ENCODE measurements at places on chromosomes 12 and 14.

DNA sequence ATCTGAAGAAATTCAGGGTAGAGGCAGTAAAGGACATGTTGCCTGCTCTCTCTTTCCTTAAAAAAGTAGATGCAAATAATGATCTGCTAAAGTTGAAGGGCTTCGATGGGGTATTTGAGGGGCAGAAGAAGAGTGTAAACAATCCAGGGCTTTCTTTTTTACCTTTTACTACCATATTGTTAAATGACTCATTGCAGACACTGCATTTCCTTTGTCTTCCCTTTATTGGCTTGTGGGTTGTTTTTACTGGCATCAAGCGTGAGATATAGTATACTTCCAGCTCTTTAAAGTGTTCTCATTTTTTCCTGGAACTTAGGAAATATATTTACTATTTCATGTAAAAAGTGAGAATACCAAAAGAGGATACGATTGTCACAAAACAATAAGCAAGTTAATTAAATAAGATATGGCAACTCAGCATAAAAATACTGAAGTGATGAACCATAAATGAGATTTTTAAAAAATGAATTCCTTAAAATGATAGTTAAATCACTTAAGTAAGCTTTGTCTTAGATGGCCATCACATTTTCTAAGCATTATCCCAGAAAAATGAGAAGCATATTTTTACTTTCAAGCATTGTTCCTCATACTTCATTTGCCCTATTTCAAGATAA is 72.3 kb upstream of the KRAS start:
- no peak for DNase-seq

DNA sequence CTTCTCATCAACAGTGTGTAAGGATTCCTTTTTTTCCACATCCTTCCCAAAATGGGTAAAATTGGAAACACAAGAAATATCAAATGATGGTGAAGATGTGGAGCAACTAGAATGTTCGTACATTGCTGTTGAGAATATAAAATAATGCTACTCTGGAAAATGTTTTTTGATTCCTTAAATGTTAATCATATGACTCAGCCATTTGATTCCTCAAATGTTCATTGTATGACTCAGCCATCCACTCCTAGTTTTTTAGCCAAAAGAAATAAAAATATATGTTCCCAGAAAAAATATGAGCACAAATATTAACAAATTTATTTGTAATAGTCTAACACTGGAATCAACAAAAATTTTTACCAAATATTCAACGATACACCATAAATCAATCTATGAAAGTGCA is 1108.6 kb downstream of the LRFN5 start:
- no peak for DNase-seq

DNA sequence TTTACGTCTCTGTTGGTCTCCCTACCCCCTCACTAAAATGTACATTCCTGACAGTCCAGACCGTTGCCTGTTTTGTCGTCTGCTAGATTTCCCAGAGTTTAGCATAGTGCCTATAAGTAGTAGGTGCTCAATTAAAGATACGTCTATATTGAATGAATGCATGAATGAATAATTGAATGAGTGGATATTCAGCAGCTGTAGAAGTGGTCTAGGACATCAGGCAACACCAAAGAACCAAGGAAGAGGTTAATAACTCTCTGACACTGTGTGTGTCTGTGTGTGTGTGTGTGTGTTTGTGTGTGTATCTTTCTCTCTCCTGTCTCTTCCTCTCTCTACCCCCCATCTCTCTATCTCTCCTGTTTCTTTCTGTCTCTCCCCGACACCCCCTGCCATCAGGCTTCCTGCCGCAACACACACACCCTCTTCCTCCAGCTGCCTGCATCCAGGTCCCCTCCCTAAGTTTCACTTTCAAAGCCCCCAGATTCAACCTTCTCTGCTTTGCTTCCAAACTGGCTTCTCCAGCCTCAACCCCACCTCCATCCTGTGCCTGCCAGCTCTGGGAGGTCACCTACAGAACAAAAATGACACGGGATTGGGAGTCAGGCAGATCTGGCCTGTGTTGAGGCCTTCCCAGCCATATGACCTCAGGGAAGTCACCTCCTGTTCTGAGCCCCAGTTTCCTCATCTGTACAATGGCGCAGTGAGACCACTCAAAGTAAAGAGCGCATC is 119.9 kb upstream of the NCOR2 start:
- no peak for DNase-seq

- no peak for DNase-seq
Measured at GRCh38 chr14:70008284-70009262, 129.4 kb downstream of the SMOC1 start.

GRCh38 chr14:99775351-99775750 is 17.9 kb upstream of the EML1 start:
- no peak for DNase-seq

GRCh38 chr14:31834616-31835015 is 242.5 kb upstream of the ARHGAP5 start:
- no peak for DNase-seq

GRCh38 chr12:45304514-45305178 is 88.8 kb downstream of the ANO6 start:
- DNase-seq = no peak

DNA sequence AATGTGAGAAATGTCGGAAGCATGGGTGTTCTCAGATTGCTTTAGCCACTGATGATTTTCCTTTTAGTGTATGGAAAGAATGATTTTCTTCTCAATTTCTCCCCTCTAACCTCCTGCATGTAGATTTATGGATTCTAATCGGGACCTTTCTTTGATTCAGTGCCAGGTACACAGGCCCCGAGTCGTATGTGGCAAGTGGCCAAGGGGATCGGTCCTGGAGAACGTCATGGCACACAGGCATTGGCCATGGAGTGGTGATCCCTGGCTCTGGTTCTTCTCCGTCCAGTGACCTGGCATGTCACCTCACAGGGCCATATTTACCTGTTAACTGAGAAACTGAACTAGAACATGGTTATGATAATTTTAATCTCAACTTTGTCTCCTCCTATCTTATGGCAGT is 58.1 kb downstream of the ETV6 start:
- no peak for DNase-seq

- DNase-seq = no peak
Measured at GRCh38 chr12:24175929-24176328, 226.5 kb upstream of the SOX5 start.

GRCh38 chr12:7439579-7440505 is 4.1 kb downstream of the CD163L1 start:
- peak; percentile 22 for DNase-seq

- DNase-seq = no peak
Measured at GRCh38 chr12:96994900-96995299, 87.8 kb downstream of the NEDD1 start.

GRCh38 chr14:79424462-79424861 is 786.8 kb downstream of the DIO2 start:
- DNase-seq = no peak

GRCh38 chr12:42039577-42039976 is 105.1 kb downstream of the GXYLT1 start:
- no peak for DNase-seq

GRCh38 chr12:79252358-79253075 is 387.9 kb downstream of the SYT1 start:
- DNase-seq = no peak

DNA sequence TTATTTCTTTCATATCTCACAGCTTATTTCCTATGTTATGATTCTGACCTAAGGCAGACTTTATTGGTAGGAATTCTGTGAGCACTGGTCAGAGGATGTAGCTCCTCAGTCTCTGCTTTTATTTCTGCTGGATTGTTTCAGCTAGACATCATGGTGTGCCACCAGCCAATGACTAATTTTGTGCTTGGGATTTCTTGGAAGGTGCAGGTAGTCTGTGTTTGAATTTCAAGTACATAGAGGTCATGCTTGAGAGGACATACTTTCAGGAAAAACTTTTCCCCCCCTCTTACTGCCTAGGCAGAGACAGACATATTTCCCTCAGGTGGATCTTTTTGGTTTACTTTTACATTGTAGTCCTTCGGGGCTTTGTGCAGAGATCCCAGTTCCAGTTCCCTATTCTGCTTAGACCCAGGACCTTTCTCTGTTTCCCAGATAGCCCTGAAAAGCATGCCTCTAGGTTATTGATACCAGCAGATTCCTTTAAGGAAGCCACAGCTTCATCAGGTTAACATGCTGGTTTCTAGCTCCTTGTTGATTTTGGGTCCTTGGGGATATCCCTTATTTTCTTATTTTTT is 28.6 kb downstream of the BRMS1L start:
- DNase-seq = no peak

DNA sequence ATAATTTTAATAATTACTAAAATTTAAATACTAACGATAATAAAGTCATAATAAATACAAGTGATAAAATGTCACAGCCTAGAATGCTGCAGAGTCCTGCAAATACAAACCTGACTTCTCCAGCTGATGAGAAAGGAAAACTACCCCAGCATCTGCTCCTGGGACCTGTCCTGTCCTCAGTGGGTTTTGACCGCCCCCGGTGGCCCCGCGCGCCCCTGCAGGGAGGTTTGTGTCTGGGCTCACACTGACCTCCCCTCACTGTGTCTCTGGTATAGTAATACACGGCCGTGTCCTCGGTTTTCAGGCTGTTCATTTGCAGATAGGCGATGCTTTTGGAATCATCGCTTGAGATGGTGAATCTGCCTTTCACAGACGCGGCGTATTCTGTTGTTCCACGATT is 1139.4 kb downstream of the TMEM121 start:
- DNase-seq = no peak

DNA sequence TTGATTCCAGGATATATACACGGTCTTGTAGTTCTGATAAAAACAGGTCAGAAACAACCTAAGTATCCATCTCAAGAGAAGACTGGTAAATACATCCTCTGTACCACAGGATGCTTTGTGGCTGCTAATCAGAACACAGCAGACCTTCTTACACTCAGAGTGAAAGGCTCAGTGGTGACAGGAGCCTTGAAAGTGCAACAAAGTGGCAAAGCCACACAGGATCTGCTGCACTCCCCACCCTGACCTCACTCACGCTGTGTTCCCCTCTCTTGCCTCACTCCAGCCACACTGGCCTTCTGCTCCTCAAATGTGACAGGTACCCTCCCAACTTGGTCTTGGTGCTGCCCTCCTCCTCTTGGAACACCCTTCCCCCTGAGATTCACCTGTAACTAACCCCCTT is 98.1 kb upstream of the GRIP1 start:
- DNase-seq = no peak

DNA sequence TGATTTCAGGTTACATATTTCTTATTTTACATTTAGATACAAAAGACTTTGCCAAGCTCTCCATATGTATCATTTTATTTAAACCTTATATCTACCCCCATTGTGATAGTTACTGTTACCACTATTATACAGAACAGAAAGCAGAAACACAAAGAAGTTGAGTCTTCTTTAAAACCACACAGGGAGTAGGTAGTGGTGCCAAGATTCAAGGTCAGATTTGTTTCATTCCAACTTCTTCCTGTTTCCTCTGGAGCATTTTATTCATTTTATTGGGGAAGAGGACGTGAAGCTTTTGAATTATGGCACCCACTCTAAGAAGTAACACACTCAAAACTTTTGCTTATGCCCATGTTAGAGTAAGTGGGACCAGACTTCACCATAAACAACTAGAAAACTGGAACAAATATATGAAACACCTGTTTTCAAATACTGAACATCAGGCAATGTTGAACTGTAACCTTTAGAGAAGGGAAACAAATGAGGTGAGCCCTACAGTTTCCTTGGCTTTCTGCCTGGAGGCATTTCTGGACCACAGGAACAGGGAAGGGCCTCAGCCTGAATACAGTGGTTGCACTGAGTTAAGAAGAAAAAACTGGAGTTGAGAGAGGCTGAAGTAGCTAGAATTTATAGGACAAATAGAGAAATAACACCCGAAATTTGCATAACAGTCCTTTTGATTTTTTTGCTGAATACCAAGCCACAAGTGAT is 160.4 kb upstream of the SSTR1 start:
- no peak for DNase-seq

GRCh38 chr14:29178971-29179370 is 412.4 kb downstream of the FOXG1 start:
- DNase-seq = no peak

GRCh38 chr12:112018571-112019237 is 5.5 kb downstream of the ERP29 start:
- DNase-seq = peak; percentile 31

- no peak for DNase-seq
Measured at GRCh38 chr12:28585146-28585545, 394.9 kb downstream of the CCDC91 start.

- peak; percentile 60 for DNase-seq
Measured at GRCh38 chr14:92600318-92601053, 86.9 kb downstream of the RIN3 start.

DNA sequence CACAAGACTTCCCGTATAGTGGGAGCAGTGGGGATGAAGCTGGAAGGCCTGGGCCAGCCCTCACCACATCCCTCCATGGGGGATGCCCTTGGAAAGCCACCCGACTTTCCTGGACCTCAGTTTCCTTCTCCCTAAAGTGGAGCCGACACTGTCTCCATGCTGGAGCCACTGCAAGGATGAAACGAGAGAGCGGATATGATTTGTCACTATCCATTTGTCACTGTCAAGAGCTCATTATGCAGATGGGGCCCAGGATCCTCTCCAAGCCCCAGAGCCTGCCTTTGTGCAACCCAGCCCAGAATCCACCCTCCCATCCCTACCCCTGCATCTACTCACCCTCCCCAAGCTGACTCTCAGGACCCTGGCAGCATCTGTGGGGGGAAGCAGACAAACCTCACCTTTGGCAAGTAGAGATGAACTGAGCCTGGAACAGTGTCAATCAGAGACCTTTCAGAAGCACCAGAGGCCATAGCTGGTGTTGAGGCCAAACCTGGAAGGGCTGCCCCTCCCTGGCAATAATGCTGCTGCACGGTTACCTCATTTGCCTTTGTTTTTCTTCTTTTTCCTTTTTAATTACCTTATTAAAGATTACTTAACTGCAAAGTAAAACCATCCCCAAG is 287.7 kb upstream of the RTL1 start:
- no peak for DNase-seq

DNA sequence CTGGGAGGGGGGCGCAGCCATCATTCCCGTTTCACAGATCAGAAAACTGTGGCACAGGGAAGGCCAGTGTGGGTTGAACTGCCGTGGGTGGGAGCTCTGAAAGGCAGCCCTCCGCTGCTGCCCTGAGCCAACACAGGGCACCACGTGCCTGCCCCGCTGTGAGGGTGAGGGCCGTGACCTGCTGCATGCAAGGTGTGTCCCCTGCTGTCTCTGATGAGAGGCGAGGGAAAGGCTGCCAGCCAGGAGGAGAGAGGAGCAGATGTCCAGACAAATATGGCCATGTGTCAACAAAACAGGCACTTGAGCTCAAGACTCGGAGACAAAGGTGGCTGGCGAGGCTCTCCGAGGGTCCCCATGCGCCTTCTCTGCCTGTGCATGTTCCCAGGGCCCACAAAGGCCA is 108.8 kb downstream of the RBM19 start:
- DNase-seq = no peak

GRCh38 chr12:41034686-41035085 is 153.4 kb upstream of the PDZRN4 start:
- DNase-seq = no peak

DNA sequence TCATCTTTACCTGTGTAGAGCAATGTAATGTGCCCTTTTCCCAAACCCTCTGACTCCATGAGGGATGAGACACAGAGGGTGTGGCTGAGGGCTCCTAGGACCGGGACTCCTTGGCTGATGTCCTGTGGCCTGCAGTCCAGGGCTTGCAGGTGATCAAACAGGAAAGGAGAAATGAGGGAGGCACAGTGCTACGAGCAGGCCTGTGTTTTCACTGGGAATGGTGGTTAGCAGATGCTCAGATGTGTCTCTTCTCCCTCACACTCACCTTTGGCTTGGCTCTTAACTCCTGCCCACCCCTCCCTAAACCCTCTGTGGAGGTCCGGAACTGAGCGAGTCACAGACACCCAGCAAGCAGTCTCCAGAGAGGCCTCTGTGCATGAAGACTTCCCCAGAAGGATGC is 254.4 kb downstream of the DAD1 start:
- DNase-seq = no peak
